Stimulated activated naive CD8-positive, alpha-beta T cell treated with anti-CD3 and anti-CD28 coated beads, Interleukin-15, Interleukin-2, amounts not matched to agents 100 U/mL and 50 U/mL, for 24 hours (primary cell): ENCODE measurements at places on chromosomes 1 and 21.
A peak's percentile ranks its signal among the peaks of the same experiment; 100 is the strongest.

DNA sequence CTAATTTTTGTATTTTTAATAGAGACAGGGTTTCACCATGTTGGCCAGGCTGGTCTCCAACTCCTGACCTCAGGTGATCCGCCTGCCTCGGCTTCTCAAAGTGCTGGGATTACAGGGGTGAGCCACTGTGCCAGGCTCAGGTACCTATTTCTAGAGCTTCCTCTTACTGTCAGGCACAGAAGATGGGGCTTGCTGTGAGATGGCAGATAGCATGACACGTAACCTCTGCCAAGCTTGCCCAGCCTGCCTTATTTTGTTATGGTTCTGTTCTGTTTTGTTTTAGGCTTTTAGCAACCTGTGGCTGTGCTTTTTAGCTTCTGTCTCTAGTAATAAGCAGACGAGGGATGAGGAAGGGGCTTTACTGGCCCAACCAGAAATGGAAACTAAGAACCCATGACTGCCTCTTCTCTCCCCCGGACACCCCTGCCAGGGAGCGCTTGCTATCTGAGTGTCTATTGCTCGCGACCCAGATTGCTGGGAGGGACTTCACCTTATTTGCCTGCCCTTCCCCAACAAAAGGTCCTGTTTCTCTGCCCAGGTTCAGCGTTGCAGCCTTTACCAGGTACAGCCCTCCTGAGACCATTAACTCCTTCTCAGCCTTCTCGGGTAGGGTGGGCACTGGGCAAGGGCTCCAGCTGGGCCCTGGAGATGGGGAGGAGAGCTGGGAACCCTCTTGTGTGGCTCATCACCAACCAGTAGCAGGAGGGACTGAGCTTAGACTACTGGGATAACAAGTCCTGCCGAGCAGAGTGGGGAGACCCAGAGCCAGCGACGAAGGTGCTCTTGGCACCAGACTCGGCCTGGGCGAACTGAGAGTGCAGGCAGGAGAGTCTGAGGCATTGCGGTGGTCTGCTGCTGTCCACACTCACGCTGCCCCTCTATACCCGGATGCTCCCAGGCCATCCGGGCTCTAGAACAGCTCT is 13.5 kb upstream of the LGR6 start:
- DNase-seq: no peak

GRCh38 chr1:1616838-1617237 is 1.5 kb downstream of the MIB2 start:
- no peak for DNase-seq

GRCh38 chr1:10814312-10814711 is 17.9 kb upstream of the CASZ1 start:
- DNase-seq: no peak

DNA sequence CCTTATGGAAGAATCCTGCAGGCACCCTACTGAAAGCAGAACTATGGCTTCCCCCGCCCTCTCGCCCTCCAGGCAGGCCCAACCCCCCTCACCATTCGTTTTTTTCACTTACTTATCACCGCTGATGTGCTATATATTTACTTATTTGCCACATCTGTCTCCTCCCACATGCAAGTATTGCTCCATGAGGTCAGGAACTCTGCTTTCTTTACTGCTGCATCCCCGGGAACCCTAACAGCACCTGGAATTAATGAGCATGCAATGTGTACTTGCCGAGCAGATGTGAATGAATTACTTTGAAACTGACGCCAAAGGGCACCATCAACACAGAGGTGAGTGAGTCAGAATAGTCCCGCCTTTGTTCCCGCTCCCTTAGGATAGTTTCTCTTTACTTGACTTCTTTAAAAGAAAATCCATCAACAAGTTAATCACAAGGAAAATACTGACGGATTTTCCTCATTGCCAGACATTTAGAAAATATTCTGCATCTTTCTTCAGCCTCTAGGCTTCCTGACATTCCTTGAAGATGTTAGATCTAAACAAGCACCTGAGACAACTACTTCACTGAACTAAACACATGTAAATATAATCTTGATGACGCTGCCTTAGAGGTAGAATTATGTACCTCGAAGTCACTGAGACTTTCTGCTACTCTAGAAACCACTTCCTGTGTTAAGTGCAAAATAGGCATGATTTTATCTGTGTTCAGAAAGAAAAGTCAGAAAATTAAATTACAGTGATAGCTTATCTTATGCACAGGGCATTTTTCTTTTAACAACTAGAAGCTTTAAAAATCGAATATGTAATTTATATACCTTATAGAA is 17.5 kb upstream of the RAB4A start:
- no peak for DNase-seq

DNA sequence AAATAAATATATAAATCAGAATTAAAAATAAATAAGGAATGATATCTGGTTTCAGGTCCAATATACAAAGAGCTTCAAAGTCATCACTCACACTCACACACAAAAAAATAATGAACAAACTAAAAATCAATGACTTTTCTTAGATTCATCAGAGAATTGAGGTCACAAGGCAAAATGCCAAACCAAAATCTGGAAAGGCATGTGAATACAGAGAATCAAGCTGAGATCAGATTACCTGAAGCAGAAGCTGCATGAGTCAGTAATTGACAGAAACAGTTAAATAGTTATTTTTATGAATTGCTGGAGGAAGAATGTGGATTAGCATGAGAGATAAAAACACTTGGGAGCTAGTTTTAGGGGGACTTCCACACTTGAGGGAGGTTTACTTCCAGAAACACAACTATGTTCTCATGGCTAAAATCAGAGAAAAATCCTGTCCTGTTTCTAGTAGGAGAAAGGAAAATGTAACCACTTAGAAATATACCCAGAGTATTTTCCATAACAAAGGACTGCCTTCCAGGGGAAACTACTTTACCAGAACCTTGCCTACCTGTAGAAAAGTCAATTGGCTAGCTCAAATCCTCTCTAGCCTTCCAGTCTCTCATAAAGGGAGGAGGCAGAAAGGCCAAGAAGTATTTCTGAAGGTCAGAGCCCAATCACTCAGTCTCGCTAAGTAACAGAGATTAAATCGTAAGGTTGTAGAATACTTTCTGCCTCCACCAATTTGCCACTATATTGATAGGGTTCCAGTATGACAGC is 536.6 kb upstream of the NR5A2 start:
- no peak for DNase-seq

- DNase-seq: no peak
Measured at GRCh38 chr1:221192055-221192454, 312.8 kb downstream of the HLX start.

DNA sequence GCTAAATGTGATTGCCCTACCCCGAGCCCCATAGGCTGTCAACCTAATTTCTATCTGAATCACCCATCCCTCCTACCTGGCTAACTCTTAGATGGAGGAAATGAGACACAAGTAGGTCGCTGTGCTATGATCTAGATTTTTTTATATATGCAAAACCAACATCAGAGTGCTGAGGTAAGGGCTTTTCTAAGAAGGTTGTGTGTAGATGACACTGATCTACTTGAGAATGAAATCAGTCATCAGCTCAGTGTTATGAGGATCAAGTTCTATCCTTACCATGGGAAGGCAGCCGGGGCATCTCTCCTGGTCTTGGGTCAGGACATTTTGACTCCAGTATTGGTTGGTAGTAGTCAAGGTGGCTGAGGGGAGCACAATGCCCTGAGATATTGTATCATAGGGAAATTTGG is 23.6 kb downstream of the SLAMF1 start:
- no peak for DNase-seq

DNA sequence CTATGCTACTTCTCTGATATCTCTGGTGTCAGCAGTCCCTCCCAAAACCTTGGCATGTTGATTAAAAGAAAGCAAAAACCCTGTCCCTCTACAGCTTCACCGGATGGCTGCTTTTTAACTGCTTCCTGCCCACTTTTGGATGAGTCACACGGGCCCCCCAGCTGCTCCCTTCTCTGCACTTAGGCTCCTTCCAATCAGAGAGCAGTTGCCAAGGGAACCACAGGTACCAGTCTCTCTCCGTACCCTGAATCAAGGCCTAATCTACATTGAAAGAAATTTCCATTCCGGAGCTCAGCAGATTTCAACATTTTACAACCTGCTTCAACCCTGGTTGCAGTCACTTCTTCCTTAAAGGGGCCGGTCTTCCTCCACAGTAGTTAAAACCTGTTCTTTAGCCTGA is 70.6 kb upstream of the GJB5 start:
- peak; percentile 22 for DNase-seq

DNA sequence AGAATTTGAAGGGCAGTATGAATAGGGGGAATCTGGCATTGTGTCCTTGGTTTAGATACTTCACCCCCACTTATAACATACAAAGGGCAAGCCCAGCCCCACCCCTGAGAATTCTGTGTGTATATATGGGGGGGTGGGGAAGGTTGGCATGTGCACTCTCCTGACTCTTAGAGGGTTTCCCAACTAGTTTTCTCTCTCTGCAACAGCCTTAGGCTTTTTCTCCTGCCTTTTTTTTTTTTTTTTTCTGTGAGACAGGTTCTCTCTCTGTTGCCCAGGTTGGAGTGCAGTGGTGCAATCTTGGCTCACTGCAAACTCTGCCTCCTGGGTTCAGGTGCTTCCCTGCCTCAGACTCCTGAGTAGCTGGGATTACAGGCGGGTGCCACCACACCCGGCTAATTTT is 2.9 kb upstream of the ZBED6 start:
- no peak for DNase-seq

- no peak for DNase-seq
Measured at GRCh38 chr1:14897080-14897449, 256.5 kb upstream of the TMEM51 start.

- DNase-seq: no peak
Measured at GRCh38 chr1:37485902-37486679, 11.7 kb downstream of the ZC3H12A start.

GRCh38 chr1:234970731-234971476 is 157.7 kb downstream of the TOMM20 start:
- DNase-seq: peak; percentile 35

DNA sequence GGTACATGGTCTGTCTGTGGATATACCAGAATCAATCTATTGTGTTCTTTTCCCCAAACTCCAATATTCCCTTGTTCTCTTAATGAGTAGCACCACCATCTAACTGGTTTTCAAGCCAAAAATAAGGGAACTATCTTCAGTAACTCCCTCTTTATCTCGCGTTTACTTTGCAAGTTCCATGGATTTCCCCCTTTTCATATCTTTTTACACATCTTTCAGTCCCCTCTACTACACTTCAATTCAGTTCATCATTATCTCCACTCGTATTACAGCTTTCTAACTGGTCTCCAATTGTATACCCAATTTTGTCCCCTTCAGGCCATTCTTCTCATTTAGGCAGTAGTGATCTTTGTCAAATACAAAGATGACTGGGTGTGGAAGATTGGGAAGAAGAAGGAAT is 4.1 kb upstream of the TMCO1 start:
- no peak for DNase-seq

- no peak for DNase-seq
Measured at GRCh38 chr1:46757247-46757955, 38.5 kb upstream of the EFCAB14 start.

- DNase-seq: no peak
Measured at GRCh38 chr21:45286671-45287437, 841 bp downstream of the POFUT2 start.

DNA sequence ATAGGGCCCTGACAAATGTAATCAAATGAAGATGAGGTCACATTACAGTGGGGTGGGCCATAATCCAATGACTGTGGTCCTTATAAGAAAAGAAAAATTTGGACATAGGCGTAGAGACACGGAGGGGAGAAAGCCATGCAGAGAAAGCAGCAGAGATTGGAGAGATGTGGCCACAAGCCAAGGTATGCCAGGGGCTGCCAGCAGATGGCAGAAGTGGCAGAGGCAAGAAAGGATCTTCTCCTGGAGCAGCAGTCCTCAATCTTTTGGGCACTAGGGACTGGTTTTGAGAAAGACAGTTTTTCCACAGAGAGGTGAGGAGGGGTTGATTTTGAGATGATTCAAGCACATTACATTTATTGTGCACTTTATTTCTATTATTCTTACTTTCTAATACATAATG is 355.1 kb downstream of the NPHP4 start:
- peak; percentile 9 for DNase-seq

DNA sequence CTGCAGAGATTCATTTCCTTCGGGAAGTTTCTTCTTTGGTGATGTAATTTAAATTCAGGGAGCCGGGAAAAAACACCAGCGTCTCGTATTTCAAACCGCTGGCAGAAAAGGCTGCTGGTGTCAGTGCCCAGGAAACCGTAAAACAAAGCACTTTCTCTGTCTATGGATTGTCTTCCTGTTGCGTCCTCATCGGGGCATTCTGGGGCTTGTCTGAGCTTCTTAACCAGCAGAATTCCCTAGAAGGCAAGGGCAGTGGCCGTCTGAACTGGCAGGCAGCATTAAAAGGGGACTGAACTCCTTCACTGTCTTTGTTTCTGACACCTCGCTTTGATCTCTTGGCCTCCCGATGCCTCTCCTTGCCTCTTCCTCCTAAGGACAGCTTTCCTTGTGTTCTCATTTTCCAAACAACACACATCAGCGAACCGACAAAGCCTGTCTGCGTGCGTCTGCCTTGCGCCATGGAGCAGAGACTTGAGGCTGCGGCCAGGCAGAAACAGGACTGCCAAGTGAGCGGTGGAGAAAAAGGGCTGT is 391.6 kb upstream of the VAMP3 start:
- no peak for DNase-seq

GRCh38 chr1:67250051-67250653 is 57.5 kb upstream of the IL12RB2 start:
- no peak for DNase-seq

GRCh38 chr21:26842300-26842699 is 2.9 kb downstream of the ADAMTS1 start:
- DNase-seq: no peak

DNA sequence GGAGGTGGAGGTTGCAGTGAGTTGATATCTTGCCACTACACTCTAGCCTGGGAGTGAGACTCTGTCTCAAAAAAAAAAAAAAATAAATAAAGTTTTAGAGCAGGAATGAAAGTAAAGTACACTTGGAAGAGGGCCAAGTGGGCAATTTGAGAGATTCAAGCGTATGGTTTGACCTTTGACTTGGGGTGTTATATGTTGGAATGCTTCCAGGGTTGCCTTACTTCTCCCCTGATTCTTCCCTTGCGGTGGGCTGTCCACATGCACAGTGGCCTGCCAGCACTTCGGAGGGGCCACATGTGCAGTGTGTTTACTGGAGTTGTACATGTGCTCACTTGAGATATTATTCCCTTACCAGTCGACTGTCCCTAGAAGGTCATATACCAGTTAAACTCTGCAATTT is 295.5 kb upstream of the PROX1 start:
- DNase-seq: no peak

DNA sequence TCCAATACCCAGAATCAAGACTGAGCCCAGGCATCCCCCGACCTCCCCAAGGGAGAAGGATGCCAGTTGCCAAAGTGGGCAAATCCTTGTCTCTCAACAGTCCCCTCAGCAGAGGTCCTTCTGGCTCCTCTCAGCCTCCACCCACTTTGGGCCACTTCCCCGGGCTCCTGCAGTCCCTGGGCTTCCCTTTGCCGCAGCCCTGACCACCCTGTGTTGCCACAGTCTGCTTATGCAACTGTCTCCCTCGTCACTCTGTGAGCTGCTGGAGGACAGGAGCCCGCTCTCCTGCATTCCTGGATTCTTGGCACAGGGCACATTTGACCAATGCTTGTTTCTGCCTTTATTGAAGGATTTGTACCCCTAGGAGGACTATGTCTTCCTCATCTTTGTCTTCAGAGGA is 2.9 kb upstream of the LRP8 start:
- DNase-seq: peak; percentile 2
